ENCODE measurements at places on chromosomes 3 and 15. TPM values are rescaled to one million over a fixed set of nuclear protein-coding genes. Genes with fewer than 3 reads are reported as not detected.

The CFAP161 gene
- not detected for total RNA-seq

The ACKR2 gene
- 1.1 TPM for total RNA-seq

GRCh38 chr3:184784731-184785500 lies 27.1 kb upstream of the VPS8 start:
- DNase-seq: no peak

DNA sequence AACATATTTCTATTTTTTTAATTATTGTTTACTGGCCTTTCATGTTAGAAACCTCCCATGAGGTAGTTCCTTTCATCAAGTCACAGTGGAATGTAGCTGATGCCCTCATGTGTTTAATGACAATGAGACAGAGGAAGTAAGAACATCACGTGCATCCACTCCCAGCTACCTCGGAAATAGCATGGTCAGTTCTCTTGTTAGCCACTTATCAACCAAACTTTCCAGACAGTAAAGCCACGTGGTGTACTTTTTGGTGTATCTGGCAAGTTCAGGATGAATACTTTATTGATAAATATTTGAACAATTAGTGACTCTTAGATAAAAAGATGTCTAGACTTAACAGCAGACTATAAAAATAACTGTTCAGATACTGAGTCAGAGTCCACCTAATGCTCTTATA lies 781.7 kb downstream of the MECOM start:
- no peak for DNase-seq

- no peak for DNase-seq
Measured at GRCh38 chr3:79767194-79767904, 449 bp downstream of the ROBO1 start.

Measured in naive thymus-derived CD4-positive, alpha-beta T cell (primary cell).